Caudate nucleus (tissue), 63 donors: ENCODE measurements at places on chromosomes 7 and 10.
A peak's percentile ranks its signal among the peaks of the same experiment; 100 is the strongest.

DNA sequence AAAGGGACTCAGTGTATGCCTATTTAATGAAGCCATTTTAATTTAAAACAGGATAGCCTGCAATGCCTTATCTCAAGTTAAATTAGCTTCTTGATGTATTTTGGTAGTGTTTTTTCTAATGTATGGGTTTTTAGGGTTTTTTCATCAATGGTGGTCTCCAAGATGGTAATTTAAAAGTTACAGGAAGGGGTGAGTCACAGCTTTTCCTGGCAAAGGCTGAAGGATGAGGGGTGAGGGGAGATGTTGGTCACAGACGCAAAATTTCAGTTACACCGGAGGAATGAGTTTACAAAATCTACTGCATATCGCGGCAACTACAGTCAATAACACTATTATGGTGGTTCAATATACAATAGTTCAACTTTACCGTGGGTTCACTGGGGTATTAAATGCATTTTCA lies 31.6 kb downstream of the CCDC3 start:
- DNase-seq: no peak

- DNase-seq: no peak
Observed at GRCh38 chr10:29826221-29826620, 191.4 kb upstream of the SVIL start.

DNA sequence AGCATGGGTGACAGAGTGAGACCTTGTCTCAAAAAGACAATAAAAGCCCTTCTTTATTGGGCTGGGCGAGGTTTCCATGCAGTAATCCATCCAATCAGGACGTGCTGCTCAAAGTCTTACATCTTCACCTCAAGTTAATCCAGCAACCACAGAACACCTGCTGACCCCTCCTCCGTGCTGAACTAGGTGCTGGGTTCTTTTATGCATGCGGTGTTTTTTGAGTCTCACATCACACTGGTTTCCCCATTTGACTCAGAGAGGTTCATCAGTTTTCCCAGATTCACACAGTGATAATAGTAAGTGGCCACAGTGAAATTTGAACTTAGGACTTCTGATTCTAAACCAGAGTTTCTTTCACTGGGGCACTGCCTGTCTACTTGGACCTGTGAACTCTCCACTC lies 58.3 kb upstream of the GTF2I start:
- no peak for DNase-seq

DNA sequence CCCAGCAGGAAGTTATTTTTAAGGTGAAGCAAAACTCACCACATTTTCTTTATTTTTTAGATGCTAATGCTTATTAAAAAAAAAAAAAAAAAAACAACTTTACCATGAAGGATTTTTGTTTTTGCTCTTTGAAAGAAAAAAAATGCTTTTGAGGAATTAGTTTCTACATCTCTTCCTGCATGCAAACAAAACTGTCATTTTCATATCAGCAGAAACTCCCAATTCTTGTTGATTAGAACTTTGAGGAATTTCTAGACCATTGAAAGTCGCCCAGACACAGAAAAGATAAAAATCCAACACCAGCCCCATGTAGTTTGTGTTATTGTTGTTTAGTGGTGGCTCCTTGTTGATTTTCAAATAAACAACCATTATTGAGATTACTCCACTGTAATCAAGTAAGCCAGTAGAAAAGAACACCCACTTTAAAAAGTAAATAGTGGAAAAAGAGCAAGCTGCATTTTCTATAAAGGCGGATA lies 14.3 kb downstream of the SKIDA1 start:
- no peak for DNase-seq

- DNase-seq: no peak
Observed at GRCh38 chr7:128954150-128954549, 16.4 kb downstream of the IRF5 start.

GRCh38 chr10:87094373-87095235 lies at the start of the genes GLUD1 and SHLD2:
Gene GLUD1 (minus strand): TSS chr10:87094843. CDS start chr10:87094769, 74 bp downstream.
Gene SHLD2 (plus strand): TSS chr10:87095206. CDS start chr10:87151355, 56,149 bp downstream.
- DNase-seq: peak; percentile 85

DNA sequence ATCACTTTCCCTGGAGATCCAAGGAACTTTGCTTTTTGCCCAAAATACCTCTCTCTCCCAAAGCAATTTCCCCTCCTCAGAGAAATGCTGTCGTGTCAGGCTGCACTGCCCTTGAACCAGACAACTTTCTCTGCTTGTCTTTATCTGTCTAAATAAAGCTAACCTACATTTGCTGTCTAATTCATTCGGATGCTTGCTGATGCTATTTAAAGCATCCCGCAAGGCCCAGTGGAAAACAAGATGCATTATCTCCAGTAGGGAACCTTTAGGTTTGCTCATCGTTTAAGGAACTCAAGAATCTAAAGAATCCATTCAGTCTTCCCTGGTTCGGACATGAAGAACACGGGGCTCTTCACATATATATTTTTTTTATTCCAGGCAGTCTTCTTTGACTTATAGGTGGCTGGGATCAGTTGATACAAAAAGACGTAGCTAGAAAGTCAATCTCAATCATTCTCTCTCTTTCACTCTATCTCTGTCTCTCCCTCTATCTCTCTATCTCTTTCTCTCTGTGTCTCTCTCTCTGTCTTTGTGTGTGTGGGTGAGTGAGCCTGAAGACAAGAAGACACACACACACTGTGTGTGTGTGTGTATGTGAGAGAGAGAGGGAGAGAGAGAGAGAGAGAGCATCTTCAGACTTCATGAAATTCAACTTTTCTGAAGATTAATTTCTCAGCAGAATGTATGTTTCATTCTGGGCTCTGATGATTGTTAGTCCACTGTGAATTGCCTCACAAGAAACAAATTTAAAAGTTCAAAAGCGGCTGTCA lies 92.8 kb upstream of the MKLN1 start:
- no peak for DNase-seq

- DNase-seq: no peak
Observed at GRCh38 chr10:104303594-104304355, 34.5 kb downstream of the ITPRIP start.

- DNase-seq: no peak
Observed at GRCh38 chr10:5710859-5711258, 26.2 kb downstream of the TASOR2 start.

GRCh38 chr7:143012409-143012808 lies 14.5 kb downstream of the OR9A2 start:
- no peak for DNase-seq

- no peak for DNase-seq
Observed at GRCh38 chr7:2092279-2092678, 140.5 kb downstream of the MAD1L1 start.

- DNase-seq: no peak
Observed at GRCh38 chr10:43338117-43338516, 33.3 kb upstream of the FXYD4 start.

GRCh38 chr7:153675131-153675530 lies 377.1 kb upstream of the DPP6 start:
- DNase-seq: no peak

DNA sequence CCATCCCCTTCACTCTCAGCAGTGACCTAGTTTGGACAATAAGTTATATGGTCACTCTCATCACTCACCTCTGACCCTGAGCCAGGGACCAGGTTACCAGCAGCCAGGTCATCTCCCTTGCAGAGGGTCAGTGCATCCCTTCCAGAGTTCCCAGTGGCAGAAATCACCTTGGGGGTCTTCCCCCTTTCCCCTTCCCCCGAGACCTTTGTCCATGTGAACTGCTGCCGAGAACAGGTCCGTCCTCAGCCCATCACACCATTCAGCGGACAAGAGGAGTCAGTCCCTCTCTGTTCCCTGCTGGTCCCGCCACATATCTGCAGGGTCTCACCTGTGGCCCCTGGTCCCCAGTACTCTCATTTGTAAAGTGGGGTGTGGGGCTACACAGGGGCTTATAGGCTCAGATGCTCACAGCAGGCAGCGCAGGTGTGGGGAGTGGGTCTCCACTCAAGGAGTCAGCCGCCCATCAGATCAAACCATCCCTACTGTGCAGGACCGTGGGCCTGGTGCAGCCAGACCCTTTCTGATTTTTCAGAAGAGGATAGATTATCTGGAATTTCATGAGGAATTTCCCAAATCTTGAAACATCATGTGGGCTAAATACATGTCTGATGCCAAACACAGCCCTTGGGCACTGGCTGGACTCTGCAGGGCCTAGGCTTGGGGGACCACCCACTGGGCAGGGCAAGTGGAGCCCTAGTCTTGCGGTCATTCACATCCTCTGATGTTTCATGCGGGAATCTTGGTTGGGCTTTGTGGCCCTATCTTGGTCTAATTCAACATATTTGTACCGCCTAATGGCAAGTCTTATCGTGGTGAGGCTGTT lies 6.5 kb downstream of the DEPP1 start:
- no peak for DNase-seq

DNA sequence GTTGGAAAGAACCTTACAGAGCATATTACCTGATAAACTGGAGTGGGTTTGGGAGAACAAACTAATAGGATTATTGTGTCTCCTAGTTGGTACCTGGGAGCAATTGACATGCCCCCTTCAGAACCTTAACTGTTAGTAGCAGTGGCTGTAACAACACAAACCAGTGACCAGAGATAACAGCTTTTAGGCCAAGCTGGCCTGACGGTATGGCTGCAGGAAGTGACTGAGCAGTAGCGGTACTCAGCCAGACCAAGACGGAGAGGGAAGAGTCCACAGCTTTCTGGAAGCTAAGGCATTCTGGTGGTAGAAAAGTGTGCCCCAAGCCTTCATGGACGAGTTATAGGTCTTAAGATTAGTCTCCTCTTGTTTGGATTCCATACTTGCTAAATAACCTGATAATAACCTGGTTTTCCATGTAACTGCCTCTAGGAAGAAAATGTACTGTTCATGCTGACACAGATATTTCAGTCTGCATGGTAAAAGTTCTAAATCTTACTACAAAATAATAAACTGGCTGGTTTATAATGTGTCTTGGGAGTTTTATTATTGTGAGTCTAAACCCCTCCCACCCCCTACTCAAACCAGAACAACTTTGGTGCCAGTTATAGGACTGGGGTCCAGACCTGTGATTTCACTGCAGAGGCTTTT lies 11.3 kb downstream of the NOLC1 start:
- no peak for DNase-seq

DNA sequence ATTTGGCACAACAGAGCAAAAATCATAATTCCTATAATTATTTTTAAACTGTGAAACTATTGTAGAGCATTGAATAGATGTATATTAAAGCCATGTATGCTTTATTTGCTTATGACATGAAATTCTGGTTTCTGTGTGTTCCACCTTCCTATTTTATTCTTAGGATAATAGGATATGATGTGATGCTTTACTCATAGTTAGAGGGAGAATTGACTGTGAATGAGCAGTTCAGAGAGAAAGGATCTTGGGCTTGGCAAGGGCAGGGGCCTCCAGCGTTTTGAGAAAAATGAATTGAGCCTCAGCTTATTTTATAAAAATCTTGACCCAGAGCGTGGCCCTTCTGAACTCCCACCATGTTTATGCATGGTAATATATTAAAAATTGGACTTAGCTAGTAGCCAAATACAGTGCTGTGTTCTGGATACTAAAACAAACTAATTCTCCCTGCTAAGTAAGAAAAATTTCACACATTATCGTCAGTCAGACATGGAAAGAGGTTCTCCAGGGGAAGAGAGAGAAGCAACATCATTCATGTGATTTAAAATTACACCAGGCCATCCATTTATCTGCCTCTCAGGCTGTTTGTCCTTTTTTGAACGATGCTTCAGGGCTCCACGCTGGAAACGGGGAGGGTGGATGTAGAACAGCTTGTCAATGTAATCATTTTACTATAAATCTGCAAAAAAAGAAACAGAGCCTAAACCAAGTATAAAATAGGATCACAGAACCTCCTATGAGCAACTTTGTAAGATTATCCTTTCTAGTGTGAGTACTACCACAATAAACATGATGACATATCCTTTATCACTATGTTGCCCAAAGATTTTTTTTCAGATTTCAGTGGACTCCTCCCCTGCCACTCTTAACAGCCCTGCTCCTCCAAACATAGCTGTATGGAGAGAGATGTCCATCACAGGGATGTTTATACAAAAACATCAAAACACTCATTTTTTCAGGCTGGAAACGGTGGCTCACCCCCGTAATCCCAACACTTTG lies 258.1 kb upstream of the C7orf33 start:
- no peak for DNase-seq

DNA sequence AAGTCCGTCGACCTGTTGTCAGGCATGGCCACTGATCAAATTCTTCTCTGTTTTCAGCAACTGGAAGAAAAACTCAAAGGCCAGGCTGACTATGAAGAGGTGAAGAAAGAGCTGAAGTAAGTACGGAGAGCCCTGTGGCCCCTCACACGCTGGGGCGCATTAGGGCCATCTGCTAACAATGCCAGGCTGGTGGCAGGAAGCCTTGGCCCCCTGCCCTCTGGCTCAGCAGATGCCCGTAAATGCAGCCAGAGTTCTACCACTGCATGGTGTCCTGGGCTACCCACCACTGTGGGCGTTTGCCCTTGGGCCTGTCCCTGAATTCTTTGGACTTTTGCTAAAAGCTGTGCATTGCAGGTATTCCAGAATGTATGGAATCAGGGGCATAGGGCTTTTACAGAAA lies 96.9 kb upstream of the SH2B2 start:
- DNase-seq: no peak

DNA sequence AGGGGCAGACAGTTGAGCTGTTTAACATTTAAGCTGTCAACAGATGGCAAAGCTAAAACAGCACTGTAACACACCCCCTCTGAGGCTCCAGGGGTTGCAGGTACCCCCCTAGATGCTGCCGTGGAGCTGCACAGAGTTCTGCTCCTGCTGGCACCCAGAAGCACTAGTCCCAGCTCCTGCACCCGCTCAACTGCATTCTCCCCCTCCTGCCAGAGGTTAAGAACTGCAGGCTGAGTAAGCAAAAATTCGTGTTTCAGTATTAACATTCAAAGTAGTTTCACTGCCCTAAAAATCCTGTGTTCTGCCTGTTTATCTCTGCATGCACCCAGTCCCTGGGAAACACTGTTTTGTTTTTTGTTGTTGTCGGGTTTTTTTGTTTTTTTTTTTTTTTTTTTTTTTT lies 790.8 kb upstream of the KCND2 start:
- DNase-seq: no peak

DNA sequence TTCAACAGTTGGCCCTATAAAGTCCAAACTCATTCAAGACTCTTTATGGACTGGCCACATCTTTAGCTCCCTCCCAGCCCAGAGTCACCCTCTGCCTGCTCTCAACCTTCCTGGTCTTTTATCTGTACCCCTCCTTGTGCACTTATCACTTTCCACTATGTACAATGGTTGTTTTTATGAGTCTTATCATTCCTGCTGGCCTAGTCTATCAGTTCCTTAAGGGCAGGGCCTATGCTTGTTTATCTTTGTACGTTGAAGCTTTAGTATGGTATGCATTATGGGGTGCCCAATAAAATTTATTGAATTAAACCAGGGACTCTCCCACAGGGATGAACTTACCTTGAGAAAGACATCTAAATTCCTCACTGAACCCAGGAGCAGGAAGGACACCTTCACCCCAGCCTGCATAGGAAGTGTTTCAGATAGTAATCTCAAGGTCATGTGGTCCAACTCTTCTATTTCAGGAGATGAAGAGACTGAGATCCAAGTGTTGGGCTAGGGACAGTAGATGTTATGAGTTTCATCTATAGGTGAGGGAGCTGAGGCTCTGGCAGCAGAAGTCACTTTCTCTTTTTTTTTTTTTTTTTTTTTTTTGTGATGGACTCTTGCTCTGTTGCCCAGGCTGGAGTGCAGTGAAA lies 13.3 kb upstream of the PDCD4 start:
- no peak for DNase-seq

GRCh38 chr10:105192146-105192545 lies 551.1 kb downstream of the SORCS3 start:
- DNase-seq: no peak

- no peak for DNase-seq
Observed at GRCh38 chr10:74012480-74012879, 14.6 kb downstream of the VCL start.

- no peak for DNase-seq
Observed at GRCh38 chr7:38306171-38306570, 32.7 kb upstream of the TARP start.
